ENCODE measurements at places on chromosomes 1 and 21.

DNA sequence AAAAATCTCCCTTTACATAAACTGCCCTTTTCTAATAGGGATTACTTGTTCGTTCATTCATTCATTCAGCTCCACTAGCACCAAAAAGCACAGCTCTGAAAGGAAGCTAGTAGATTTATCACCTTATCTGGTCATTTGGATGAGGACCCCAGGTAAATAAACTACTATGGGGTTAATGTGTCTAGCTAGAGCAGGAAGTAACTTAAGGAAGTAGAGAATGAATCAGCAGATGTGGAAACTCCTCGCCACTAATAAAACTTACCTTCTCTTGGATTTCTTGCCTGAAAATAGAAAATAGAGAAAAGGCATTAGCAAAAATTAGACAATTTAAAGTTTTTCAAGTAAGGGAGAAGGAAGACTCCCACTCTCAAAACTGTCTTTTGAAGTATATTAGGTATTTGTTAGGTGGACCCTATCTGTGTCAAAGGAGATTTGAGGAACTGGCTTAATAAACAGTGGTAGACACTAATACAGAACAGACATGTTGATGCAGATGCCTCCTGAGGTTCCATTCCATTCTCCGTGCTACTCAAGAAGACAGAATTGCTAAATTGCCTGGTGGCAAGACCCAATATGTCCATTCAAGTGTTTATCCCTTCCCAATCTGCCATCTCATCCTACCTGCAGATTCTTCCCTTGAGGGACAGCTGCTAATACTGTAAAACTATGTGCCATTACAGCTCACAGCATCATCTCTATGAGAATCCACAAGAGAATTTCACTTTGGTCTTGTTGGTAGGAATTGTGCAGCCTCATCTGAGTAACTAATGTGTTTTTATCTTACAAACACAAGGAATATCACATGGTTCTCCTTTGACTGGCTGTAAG, 14.9 kb downstream of the SELL start:
- DNase-seq: no peak

DNA sequence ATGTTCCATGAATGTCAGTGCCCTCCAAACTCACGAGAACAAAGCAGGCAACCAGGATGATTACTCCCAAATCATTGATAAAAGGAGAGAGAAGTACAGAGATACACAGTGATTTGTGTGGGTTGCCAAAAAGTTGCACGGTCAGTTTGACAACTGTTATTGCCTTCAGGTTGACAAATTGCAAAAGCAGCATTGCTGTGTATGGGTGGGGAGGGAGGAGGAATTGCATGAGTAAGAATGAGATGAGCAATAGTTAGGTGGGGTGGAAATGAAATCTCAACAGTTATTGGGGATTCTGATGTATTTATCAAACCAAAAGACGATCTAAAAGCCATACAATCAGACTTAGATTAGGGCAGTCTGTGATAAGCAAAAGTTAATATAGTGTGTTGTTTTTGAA, 93.7 kb downstream of the NTMT2 start:
- DNase-seq: no peak

DNA sequence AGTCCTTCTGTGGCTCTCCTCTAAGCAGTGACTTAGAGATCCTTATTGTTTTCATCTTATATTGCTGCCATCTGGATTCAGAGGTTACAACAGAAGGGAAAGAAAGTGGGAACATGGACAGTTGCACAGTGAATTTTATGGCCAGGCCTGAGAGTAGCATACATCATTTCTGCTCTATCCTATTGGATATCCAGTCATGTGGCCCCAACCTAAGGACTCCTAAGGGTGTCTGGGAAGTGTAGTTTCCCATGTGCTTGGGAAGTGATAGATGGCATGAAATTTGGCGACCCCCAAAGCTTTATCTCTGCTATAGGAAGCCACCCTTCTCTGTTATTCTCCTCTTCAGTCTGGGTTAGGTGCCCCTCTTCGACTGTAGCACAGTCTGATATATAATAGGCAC, 51.9 kb downstream of the CDC7 start:
- no peak for DNase-seq

DNA sequence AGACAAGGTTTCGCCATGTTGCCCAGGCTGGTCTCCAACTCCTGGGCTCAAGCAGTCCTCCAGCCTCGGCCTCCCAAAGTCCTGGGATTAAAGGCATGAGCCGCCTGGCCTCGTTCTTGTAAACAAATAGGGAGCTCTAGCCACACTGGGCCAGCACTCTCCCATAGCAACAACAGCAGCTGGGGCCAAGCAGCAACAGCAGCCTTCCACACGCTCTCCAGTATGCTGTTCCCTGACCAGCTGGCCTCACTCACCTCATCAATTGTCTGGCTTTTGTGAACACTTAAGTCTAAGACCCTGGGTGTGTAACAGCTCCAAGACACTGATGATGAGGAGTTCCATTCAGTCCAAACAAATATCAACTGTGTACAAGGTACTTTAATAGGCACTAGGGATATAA, 16.9 kb upstream of the GLIS1 start:
- no peak for DNase-seq

GRCh38 chr1:215241451-215241850, 158.9 kb downstream of the KCNK2 start:
- DNase-seq: no peak

Data from CD8-positive, alpha-beta memory T cell (primary cell).